ENCODE measurements at places on chromosomes 7 and 10.

DNA sequence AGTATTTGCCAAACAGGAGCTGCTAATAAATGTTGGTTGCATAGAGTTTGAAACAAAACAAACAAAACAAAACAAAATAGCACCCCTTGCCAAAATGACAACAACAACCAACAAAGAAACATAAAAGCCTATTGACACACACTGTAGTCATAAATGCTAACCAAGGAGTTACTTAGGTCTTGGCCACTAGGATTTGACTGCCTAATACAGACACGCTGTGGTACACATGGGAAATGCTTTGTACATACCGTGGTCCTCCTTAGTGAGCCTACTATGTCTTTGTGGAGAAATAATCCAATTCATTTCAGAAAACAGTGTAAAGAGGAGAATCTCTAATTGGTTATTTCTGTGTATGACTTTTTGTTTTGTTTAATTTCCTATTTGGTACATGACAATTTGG lies 53.2 kb upstream of the MTPN start:
- DNase-seq = no peak

DNA sequence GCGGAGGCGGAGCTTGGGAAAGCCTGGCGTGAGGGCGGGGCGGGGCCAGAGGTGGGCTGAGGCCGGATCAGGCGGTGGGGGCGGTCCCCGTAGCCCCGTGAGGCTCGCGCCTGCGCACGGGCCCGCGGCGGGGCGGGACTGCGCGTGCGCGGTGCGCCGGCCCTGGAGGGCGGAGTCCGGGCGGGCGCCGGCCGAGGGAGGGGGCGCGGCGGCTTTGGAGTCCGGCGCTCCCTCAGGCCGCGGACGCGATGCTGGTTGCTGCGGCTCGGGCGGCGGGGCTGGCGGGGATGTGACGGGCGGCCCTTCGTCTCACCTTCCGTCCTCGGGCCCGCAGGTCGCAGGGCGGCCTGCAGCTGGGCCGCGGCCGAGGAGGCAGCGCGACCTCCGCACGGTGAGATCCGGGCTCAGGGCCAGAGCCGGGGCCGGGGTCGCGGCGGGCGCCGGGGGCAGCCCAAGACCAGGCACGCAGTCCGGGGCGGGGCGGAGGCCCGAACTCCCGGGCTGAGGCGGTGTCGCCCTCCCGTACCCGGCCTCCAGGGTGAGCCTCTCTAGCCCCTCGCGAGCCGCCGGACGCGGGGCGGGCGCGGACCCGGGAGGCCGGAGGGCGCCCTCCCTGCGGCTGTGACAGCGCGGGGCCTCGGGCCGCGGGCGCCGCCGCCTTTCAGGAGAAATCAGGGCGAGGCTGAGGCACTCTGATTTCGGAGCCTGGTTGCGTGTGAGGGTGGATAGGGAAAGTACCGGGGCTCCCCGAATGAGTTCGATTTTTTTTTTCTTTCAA lies at the start of gene CCSER2:
Gene CCSER2, plus strand, starts transcription at position 172 of the 778 bp plus-strand sequence. CDS start 42,464 bp downstream, outside the sequence.
- DNase-seq = peak; percentile 97

GRCh38 chr7:84490661-84491060 lies 296.1 kb upstream of the SEMA3A start:
- peak; percentile 22 for DNase-seq

GRCh38 chr7:157549612-157550299 lies 213.0 kb downstream of the DNAJB6 start:
- no peak for DNase-seq

- DNase-seq = peak; percentile 82
These were observed 125.9 kb upstream of the PPIF start for GRCh38 chr10:79221110-79222051.

GRCh38 chr10:84095811-84096497 lies 43.4 kb upstream of the GHITM start:
- no peak for DNase-seq

DNA sequence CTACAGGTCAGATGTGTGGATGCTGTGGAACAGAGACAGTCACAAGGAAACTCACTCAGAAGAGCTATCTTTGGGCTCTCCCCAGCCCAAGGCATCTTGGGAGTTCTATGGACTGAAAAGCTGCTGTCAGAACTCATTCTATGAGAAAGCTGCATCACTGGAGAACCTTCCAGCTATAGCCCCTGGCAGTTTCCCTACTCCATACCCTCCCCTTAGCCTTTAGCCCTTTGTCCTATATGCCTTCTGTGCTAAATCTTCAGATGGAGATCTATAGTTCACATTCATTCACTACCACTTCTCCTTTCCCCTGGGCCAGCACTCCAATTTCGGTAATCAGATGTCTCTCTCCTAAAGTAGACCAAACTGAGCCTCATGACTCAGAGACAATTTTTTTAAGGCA lies 6.9 kb downstream of the WNT8B start:
- no peak for DNase-seq

DNA sequence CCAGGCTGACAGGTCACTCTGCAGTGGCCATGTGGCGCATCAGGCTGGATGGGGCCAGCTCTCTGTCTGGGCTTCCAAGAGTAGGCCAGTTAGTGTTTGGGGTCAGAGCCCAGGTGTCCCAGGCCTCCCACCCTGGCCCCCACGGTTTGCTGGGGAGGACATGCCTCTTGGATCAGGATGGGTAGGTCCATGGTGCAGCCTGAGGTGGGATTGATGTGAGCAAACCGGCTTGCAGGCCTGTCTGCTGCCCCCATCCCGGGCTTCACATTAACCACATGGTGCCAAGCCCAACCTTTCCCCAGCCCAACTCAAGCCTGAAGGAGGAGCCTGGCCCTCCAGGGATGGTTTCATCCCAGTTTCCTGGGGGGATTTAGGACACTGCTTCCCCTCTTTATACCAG lies 39.2 kb downstream of the LDB3 start:
- DNase-seq = no peak

DNA sequence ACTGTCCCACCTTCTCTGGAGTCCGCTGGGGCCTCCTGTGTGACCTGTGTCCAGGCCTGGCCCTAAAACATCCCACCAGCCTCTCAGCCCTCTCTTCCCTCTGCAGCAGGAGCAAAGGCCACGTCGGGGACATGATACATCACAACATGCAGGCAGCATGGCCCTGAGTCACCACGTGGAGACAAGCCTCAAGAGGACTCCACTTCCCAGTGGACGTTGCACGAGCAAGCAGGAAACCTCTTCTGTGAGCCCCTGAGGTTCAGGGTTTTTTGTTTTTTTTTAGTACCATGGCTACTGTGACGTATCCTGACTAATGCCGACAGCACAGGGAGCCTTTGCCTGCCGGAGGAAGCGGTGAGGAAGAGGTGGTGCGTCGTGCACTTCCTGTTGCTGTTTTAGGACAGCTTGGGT lies 165.9 kb downstream of the DNAJB6 start:
- DNase-seq = no peak

- DNase-seq = no peak
These were observed 1.0 kb downstream of the PAXIP1 start for GRCh38 chr7:155001756-155002410.

DNA sequence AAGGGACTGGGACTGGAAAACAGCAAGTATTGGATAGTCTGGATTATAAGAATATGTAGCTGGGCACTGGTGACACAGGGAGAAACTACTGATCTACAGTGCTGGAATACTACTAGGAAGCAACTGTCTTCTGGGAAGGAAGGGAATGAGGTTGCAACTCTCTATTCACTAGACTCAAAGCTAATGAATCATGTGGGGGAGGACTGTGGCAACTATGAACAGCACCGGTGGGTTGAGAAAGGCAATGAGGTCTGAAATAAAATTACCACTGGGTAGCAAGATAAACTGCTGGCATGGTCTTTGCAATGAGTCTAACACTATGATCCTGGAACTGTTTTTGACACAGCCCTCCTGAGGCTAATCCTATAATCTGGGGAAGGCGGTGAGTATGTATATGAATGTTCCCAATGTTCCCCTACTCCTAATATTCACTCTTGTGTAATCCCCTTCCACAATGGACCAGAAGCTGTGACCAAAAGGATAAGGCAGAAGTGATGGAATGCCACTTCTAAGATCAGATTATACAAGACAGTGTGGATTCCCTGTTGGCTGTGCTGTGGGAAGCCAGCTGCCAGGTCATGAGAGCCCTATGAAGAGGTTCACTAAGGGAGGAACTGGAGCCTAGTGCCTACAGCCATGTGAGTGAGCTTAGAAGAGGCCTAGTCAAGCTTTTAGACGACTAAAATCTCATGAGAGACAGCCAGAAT lies 101.3 kb upstream of the DNAJB12 start:
- DNase-seq = no peak

GRCh38 chr7:152367170-152367569 lies 68.6 kb downstream of the KMT2C start:
- no peak for DNase-seq

DNA sequence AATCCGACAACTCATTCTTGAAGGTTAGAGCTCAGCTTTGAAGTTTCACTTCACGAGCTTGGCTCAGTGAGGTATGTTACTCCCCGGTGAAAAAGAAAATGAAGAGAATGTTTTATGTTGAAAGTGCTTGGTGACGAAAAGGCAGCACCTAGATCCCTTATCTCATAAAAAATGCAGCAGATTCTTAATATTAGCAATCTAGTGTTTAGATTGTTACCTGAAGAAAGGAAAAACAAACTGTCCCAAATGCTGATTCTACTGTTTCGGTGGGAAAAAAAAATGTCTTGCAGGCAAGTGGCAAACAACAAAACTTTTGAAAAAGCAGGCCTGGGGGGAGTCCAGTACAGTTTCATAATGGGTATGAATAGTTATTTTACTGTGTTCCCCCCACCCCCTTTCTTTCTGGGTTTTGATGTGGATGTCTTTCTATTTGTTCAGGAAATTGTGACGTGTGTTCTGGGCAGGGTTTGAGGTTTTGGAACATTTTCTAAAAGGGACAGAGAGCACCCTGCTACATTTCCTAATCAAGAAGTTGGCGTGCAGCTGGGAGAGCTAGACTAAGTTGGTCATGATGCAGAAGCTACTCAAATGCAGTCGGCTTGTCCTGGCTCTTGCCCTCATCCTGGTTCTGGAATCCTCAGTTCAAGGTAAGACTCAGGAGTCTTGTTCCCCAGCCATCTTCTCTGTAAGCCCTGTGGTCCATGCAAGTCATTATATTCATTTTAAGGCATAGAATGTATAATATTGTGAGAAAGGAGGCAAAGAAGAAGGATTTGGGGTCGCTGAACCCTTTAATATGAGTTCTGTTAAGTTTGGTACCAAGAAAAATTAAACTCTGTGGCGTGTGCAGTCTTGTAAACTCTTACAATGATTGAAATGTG lies at the start of gene SRGN:
Gene SRGN, plus strand, starts transcription at position 514 of the 881 bp plus-strand sequence. Its CDS starts 55 bp downstream, at position 569.
- DNase-seq = no peak

DNA sequence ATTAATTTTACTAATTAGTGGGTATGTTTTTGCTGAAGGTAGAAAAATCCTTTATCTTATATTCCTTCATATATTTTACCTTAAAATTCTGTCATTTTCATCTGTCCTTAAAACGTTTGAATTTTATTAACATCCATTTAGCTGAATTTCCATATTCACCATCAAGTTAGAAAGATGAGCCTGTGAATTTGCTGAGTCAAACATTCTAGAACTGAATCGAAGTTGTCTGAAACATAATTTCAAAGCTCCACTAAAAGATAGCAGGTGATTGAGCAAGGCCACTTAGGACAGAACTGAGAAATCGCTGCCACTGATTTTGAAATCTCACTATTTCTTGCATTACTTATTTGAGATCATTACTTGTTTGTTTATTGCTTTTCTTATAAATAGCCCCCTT lies 17.5 kb downstream of the HGF start:
- no peak for DNase-seq

DNA sequence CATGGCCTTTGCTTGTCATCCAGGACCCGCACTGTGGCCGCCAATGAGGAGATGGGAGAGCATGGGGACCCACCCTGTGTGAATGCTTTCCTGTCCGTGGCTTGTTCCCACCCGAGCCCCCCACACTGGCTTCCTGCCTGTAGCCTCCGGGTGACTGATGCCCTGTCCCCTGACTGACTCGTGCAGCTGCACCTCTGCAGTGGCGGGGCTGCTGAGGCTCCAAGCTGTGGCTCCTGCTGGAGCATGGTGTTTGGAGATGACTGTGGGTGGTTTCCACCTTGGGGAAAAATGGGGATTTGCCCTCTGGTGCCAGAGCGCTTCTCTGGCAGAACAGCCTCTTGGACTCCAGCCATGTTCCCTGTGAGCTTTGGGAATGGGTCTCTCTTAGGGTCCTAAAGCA lies 2.1 kb downstream of the CAMK1D start:
- no peak for DNase-seq

DNA sequence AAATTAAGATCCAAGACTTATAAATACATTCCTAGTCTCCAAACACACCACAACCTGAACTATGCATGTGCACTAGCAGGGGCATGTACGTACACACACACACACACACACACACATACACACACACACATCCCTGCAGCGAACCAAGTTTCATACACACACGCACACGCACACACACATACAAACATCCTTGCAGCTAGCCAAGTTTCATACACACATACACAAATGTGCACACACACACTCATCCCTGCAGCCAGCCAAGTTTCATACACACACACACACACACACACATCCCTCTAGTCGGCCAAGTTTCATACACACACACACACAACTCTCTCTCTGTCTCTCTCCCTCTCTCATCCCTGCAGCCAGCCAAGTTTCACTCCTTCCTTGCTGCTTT lies 82.7 kb upstream of the WIPF3 start:
- DNase-seq = peak; percentile 7

DNA sequence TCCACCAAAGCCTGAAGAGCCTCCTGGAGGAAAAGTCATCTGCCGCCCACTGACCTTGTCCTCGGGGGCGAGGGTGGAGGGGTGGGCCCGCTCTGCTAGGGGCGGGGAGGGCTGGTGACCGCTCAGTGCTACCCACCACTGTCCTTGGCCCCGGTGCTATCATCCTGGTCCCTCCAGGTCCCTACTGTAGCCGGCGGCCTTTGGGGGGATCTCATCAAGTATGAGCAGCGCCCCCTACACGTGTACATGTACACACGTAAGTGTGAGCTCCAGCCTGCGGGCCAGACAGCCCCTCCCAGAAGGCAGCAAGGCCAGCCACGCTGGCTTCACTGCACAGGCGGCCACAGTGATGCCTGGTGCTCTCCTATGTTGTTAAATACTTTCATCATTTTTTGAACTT lies 19.6 kb downstream of the TTYH3 start:
- DNase-seq = peak; percentile 79

DNA sequence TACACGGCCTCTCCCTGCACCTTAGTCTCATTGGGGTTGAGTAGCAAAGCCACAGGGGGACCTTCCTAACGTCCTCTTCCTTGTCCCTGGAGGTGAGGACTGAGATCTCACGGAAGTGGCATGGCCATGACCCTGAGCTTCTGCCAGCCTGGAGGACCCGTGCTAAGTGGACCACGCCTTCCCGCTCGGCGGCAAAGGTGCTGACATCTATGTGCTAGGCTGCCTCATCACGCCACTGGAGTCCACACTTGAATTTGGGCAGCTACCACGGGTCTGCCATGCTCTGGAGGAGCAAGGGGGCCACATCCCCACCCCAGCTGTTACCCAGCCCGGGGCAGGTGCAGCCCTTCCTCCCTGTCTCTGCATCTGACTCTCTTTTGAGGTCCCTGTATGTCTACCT lies 15.3 kb downstream of the GHRHR start:
- no peak for DNase-seq

- no peak for DNase-seq
These were observed 6.4 kb upstream of the CSTF2T start for GRCh38 chr10:51705774-51706173.

DNA sequence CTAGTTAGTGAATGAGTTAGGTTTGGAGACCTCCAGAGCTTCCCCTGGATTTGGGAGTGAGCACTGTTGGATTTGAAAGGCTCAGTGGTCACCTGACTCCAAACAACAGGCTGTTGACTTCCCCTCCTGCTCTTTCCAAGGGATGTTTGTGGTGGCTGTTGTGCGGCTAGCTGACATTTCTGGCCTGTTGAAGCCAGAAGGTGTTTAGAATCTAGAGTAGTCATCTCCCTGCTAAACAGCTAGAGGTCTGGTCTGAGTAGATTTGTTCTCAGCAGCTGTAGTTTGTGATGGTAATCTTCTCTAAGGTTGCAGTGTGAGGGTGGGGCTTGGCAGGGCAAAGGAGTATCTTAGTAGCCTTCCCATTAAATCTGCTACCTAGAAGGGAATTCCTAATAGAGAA lies 30.1 kb downstream of the BPGM start:
- DNase-seq = no peak

Measured in GM23338 (cell line).